Amygdala (tissue), 56 donors: ENCODE measurements at places on chromosomes 3 and 15.

GRCh38 chr3:149449799-149450198 is 24.7 kb upstream of the TM4SF4 start:
- DNase-seq: no peak

GRCh38 chr3:141783632-141784031 is 20.4 kb downstream of the GRK7 start:
- DNase-seq: no peak

GRCh38 chr3:29334706-29335105 is 53.8 kb downstream of the RBMS3 start:
- DNase-seq: no peak

- DNase-seq: no peak
Measured at GRCh38 chr15:27692438-27692837, 406.7 kb downstream of the OCA2 start.

GRCh38 chr15:65954289-65954741 is 85.0 kb downstream of the RAB11A start:
- DNase-seq: no peak
